ENCODE measurements at places on chromosomes 11 and 22.
A peak's percentile ranks its signal among the peaks of the same experiment; 100 is the strongest.

- DNase-seq: no peak
Observed at GRCh38 chr22:36606114-36606513, 77.1 kb upstream of the EIF3D start.

DNA sequence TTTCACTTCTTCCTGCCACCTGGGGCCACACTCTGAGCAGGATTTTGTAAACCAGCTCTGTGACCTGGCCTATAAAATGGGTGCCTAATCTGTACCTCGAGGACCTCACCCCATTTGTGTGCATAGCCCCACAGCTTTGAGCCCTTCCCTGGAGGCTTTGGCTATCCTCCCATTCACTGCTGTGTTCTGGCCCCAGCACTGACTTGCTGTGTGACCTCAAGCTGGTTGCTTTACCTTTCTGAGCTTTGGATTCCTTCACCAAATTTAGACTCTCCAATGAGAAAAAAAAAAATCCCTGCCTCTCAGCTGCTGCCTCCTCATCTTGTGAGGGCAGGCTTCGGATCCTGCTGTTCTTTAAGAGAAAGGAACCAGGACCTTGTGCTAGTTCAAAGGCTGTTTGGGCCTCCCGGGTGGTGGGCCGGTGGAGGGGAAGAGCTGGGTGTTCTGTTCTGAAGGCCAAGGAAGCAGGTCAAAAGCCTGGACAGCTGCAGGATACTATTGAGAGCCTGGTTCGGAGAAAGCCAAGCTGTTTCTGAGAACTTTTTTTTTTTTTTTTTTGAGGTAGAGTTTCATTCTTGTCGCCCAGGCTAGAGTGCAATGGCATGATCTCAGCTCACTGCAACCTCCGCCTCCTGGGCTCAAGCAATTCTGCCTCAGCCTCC, 1.1 kb upstream of the PYGM start:
- no peak for DNase-seq

GRCh38 chr11:76666408-76666807, 4.1 kb downstream of the LRRC32 start:
- no peak for DNase-seq

DNA sequence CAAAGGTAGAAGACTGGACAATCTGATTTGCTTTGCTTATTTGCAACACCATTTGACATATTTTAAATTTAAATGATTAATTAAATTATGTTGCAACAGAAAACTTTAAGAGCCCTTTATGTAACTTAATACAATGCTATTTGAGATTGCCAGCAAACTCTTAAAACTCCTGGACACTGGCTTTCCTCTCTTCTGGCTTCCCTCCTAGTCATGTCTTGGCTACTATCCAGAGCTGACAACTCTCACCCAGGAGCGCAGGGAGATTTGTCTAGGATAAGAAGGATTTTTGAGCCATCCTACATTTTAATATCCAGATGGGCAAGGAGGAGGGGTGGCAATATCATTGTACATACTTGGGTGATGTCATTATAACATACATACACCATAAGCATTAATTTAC, 134.3 kb downstream of the ELP4 start:
- peak; percentile 13 for DNase-seq

DNA sequence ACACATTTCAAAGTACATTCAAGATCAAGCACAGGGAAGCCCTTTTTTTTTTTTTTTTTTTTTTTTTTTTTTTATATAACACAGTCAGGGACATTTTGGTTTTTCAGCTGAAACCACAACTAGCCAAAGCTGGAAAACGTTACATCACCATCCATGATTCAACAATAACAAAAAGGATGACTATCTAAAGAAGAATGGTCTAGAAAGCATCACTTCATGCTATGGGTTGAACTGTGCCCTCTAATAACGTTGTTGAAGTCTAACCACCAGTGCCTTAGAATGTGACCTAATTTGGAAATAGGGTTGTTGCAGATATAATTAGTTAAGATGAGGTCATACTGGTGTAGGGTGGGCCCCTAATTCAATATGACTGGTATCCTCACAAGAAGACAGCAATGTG, 46.6 kb downstream of the MTMR2 start:
- DNase-seq: peak; percentile 93

DNA sequence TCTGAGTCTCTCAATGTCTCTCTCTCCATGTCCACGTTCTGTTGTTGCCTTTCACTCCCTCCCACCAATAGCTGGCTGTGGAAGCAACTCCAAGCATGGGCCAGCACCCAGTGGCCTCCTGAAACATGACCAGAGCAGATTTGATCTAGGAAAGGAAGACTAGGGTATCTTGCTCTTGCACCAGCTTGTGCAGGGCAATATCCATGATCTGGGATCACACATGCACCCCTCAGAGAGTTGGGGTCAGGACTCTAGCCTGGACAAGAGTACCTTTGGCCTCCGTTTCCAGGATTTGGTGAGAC, 34.5 kb upstream of the RIC3 start:
- no peak for DNase-seq

DNA sequence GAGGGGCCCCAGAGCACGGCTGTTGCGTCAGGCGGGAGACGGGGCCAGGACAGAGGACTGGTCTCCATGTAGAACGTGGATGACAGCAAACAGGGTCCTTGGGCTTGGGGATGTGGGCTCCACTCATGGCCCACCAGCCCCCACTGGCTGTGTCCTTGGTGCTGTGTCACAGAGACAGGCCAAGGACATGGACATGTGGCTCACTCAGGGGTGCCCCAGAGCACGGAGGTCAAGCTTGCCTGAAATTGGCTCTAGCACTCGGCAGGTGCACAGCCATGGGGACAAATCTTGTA, 14.4 kb downstream of the FADS2 start:
- no peak for DNase-seq

GRCh38 chr11:95156133-95156721, 66.6 kb downstream of the ENDOD1 start:
- DNase-seq: no peak

DNA sequence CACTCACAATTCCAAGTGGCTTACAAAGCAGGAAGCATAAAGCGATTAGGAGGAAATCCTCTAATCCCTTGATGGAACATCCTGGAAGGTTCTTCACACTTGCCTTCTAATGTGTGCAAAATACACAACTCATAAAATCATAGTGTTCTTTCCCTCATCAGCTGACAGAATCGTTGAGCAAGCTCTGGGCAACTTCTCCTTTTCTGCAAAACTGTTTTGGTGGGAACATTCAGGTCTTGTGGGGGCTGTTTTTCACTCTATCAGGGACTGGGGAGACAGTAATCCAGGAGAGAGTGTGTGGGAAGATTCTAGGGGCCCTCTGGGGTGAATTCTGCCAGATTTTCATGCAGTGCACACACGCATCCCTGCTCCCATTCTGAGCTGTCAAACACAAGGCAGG, 53.2 kb downstream of the IRAG1 start:
- DNase-seq: no peak

DNA sequence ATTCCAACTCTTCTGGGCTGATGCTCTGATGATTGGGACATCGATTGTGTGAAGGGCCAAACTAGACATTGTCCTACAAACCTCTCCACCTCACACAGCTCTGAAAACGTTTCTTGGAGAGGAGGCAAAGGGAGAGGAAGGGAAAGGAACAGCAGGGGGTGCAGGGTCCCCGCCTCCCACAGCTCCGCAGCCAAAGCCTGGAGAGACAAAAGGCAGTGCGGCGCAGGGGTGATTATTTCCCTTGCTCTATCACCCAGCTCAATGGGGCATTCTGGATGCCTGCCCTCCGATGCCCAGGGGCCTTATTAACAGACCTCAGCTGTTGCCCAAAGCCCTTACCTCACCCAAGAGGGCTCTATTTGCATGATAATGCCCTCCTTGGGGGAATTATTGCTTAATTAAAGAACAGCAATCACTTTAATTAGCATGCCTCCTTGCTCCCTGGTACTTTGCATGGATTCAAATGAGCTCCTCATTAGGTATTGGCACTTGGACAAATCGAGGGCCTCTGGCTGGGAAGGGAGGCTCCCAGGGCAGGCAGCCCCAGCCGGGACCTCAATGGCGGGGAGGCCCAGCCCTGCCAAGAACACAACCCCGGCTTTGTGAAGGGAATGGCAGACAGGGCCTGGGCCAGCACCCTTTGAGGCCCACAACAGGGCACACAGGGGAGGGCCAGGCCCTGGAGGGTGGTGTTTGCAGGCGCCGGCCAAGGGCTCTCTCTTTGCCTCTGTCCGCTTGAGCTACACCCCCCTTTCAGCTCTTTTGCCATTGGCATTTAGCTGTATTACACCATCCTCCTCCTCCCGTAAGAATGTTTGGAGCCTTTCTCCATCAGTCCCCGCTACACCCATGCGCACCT, 19.8 kb upstream of the CDON start:
- DNase-seq: no peak

Measured in fibroblast of the conjunctiva (primary cell).